ENCODE measurements at places on chromosomes 5 and 9.

DNA sequence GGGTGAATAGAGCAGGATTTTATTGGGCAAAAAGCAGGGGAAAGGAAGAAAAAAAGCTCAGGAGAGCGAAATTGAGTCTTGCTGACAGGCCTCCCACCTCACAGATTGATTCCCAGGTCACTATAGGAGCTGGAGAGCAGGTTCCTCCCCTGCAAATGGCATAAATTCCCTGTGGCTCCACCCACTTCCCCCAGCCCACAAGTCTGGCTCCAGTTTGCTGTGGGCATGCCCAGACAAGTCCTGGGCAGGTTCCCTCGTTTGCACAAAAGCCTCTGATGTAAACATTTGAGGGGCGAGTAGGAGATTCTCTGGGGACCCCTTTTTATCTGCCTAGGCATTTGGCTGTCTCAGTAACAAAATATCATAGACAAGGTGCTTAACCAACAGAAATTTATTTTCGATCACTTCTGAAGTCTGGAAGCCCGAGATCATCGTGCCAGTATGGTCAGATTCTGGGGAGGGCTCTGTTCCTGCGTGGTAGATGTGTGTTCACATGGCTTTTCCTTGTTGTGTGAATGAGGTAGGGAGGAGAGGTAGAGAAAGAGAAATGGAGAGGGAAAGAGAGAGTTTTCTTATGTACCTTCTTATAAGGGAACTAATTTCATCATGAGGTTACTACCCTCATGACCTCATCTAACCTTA lies 614.5 kb downstream of the MAT2B start:
- DNase-seq, result peak; percentile 55

DNA sequence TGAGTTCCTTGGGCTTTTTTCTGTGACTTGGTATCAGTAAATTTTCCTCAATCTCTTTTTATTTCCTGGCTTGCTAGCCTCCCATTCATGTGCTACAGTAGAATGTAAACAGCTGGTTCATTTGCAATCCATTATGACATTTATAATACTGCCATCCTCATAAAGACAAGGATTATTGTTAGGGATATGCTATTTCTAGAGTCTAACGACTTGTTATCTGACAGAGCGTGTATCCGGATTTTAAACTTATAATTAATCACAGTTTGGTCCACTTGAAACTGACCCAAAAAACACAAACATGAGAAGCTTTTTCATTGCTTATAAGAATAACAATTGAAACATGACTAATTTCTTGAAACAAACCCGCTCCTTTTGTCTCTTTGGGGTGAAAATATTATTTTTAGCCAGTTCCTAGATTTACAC lies 585.8 kb downstream of the TLE4 start:
- DNase-seq, result no peak

- DNase-seq, result no peak
These were observed 175.6 kb downstream of the MACROH2A1 start for GRCh38 chr5:135223404-135223803.

GRCh38 chr5:134590992-134591659 lies 41.5 kb downstream of the SAR1B start:
- DNase-seq, result peak; percentile 73

GRCh38 chr5:176387384-176387925 lies 943 bp downstream of the NOP16 start:
- no peak for DNase-seq

- DNase-seq, result no peak
These were observed 106.6 kb upstream of the KCNN2 start for GRCh38 chr5:114255260-114255659.

DNA sequence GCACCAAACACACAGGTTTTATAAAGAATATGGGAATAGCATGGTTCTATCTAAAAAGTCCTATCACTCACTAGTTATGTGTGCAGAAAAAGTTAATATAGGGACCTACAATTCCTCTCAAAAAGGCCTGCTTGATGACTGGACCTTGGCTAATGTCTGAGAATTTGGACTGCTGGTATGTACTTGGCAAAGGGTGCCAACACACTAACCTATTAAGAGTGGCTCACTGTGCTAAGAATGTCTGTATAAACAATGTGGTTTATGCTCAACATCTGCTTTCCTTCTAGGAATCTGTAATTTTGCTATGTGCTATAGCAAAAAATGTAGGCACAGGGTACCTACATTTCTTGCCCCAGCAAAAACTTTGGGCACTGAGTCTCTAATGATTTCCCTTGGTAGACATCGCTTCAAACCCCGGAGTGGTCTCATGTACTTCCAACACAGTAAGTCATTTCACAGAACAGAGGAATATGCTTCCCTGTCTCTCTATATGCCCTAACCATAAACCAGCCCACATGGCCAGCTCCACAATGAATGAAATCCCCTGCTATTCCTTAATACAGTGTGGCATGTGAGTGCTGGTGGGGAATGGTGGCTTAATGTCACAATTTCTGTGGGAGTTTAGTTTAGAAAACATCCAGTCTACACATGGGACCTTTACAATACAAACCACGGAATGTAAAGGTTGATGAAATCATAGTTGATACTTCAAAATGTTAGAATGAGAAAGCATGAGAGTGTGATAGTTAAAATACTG lies 101.7 kb downstream of the UBAP2 start:
- peak; percentile 87 for DNase-seq

DNA sequence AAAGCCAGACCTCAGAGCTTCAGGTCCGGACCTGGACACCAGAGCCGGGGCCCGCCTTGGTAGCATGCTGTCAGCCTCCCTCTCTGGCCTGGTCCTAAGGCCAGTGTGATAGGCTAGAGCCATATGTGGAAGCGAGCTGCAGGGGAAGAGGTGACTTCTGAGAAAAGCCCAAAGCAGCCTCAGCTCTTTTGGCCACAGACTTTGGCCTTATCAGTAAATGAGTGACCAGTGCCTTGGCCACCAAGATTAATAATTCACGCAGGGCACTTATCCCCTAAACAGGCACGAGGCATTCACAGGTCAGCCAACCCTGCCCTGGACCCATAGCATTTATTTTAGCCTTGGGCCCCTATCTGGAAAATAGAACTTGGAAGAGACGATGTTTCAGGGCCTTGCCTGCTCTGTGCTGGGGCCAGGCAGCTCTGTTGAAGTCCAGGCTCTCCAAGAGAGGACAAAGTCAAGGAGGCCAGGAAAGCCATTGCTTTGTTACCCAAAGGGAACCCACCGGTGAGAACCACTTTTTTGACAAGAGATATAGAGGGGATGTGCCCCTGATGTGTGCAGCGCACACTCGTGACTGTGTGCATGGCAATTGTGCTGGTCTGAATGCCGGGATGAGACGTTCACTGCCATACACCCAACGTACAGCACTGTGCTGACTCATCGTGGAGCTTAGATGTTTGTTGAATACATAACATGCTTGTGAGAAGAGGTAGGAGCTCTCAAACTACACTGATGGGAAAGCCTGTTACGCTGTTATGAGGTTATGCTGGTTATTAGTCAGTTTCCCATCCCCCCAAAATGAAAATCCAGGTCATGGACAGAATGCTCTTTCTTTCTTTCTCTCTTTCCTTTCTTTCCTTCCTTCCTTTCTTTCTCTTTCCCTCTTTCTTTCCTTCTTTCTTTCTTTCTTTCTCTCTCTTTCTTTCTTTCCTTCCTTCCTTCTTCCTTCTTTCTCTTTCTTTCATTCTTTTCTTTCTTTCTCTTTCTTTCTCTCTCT lies 5.0 kb upstream of the SLC34A1 start:
- DNase-seq, result peak; percentile 67

DNA sequence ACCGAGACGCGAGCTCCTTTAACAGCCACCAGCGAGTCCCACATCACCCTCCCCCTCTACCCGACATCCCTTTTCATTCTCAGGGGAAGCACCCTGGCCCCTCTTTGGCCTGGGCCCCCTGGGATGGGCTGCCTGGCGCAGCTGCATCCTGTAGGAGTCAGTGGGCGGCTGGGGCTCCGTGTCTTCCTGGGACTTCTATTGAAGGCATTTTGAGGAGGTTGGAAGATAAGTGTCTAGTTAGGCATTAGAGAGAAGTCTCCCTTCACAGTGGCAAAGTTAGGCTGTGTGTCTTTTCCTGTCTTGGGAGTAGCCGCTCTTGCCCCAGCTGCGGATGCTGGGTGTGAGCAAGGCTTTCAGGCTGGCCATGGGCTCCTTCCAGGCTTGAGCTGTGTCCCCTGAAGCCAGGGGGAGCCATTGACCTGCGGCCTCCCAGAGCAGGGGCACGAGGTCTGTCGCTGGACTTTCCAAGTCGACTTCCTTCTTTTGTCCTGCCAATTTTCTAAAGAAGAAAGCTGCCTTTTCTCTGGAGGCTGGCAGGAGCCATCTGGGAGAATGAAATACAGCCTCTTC lies 18.6 kb upstream of the NKD2 start:
- DNase-seq, result no peak

GRCh38 chr9:73810585-73811215 lies 659.0 kb downstream of the ANXA1 start:
- peak; percentile 51 for DNase-seq

- DNase-seq, result no peak
These were observed at the start of gene ABO for GRCh38 chr9:133275105-133276000. ABO (minus strand) TSS chr9:133275201.

GRCh38 chr9:118533101-118533500 lies 828.9 kb downstream of the TLR4 start:
- peak; percentile 38 for DNase-seq

DNA sequence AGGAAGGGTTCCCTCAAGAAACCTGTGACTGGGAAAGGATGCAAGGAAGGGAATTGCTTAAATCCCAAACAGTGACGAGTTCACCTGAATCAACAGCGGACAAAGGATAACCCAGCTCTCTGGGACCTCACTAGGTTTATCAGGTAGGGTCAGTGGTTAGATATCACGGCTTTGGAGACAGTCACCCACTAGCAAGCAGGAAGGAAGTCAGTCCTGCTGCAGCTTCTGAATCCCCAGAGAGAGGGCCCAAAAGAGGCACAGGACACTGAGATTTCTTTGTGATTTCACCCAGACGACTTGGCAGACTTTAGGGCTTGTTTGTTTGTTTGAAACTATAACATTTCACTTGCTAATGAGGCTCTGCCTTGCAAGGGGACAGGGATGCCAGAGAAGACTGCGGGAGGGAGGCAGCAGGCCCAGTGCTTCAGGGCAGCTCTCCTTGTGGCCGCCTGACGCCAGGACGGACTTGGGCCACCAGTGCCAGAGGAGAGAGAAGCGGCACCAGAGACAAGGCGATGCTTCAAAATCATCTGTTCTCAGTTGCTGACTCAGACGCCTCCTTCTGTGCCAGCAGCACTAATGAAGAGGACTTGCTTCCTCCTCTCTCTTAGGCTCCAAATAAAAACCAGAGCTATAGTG lies 275.6 kb upstream of the SLC30A5 start:
- no peak for DNase-seq

Data from mammary epithelial cell (primary cell).